Foreskin melanocyte (primary cell): ENCODE measurements at places on chromosomes 3 and 15.

GRCh38 chr3:65439641-65440284, 599.0 kb downstream of the MAGI1 start:
- DNase-seq, result peak; percentile 31

DNA sequence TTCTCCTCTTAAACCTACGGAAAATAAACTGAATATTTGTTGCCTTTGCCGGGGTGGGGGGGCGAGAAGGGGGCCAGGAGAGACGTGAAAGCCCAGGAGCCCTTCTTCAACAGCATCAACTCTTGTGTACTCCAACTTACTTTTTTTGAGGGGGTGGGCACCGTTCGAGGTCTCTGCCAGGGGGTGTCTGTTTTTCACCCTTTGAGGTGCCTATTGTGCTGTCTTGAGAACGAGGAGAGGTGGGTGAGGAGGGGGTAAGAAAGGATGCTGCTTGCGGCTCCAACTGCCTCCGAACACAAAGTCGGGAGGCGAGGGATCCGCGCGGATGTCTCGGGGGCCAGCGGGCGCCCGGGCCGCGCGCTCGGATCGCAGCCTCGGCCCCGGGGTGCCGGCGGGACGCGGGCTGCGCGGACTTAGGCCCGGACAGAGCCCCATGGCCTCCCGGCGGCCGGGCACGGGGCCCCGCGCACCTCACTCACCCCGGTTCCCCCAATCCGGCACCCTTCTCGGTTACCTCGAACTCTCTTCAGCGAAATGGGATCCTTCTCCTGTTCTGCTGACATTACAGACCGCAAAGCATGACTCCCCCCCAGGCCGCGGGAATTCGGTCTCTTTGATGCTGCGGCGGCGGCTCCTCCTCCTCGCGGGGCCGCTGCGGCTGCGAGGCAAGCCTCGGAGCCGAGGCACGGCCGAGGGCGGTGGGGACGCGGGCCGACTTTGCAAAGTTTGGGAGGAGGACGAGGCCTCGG, 650 bp downstream of the PYGO1 start:
- peak; percentile 33 for DNase-seq

DNA sequence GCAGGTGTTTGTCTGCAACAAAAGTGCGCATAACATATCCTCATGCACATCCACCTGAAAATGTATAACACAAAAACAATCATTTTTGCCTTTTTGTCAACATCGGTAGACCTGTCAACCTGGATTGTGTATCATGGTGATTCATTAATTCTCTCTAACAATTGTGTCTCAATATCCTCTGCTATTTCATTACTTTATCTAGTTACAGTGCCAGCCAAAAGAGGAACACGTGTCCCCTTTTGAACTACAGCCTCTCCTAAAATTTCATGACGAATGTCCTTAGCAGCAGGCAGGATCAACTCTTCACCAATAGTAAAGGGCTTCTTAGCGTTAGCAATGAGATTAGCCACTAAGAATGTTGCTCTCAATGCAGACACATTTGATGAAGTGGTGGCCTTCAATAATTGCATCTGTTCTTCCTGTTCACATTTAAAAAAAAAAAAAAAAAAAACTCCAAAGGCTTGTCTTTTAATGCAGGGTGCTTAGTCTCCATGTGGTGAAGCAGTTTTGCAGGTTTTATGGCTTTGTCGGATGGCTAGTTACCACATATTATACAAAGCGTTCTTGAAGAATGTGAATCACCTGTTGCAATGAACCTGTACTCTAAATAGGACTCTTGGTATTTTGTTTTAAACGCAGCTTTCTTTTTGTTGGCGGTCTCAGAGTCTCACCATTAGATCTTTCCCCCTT, 45.7 kb upstream of the MCTP2 start:
- no peak for DNase-seq

GRCh38 chr3:39185326-39185958, 7.0 kb downstream of the XIRP1 start:
- no peak for DNase-seq

DNA sequence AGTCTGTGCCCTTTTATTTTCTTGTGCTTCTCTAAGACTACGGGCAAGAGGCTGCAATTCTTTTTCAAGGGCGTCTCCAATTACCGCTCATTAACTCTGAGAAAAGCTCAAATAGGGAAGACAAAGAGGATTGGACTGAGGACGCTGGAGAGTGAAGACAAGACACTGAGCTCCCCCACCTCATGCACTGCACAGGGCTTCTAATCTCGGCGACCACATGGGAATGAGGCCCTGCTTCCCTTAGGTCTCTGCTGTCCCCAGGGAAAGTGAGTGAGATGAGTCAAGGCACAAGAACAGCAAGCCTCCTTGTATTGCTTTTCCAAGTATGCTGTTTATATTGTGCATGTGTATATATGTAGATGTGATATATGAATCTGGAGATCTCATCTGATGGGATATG, 392.2 kb upstream of the CFAP20DC start:
- no peak for DNase-seq

DNA sequence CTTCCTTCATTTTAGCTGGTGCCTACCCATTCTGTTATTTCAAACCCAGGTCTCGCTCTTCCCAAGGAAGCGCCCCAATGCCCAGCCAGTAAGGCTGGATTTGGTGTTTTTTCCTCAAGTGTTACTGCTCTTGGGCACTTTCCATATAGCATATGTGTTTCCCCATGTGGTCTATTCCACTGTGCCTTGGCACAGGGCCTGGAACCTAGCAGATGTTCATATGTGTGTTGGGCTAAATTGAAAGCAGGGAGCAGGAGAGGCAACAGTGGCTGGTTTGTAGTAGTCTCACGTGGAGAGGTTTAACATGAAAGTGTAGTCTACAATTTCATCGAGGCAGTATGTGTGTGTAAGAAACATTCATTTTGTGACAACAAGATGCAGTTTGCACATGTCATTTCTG, 48.2 kb upstream of the TEX264 start:
- DNase-seq, result no peak

DNA sequence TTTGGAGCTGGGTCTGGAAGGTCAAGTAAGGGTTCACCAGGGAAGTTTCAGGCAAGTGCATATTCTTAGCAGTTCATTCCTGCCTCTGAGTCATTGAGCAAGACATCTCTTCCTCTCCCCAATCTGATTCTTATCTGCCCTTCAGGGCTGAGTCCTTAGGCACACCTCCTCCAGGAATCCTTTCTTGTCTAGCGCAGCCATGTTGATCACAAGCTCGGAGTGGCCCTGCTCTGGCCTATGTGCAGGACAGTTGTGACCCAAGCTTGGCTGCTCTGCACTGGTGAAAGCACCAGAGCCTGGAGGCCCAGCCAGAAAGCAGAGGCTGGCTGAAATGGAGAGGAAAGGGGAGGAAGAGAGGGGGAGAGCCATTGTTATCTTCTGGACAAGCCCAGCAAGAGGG, 30.9 kb upstream of the MRPS22 start:
- no peak for DNase-seq

- peak; percentile 84 for DNase-seq
These were observed 127.6 kb upstream of the UBE2E2 start for GRCh38 chr3:23075496-23075895.

GRCh38 chr3:127846576-127846975, 24.3 kb upstream of the MGLL start:
- peak; percentile 27 for DNase-seq

GRCh38 chr3:150128126-150128525, 157.4 kb upstream of the PFN2 start:
- peak; percentile 98 for DNase-seq

GRCh38 chr15:25875566-25875965, 12.4 kb upstream of the ATP10A start:
- DNase-seq, result no peak

GRCh38 chr3:12316253-12316652, 27.4 kb downstream of the PPARG start:
- DNase-seq, result no peak

GRCh38 chr3:46929324-46929723, 47.2 kb downstream of the CCDC12 start:
- no peak for DNase-seq

DNA sequence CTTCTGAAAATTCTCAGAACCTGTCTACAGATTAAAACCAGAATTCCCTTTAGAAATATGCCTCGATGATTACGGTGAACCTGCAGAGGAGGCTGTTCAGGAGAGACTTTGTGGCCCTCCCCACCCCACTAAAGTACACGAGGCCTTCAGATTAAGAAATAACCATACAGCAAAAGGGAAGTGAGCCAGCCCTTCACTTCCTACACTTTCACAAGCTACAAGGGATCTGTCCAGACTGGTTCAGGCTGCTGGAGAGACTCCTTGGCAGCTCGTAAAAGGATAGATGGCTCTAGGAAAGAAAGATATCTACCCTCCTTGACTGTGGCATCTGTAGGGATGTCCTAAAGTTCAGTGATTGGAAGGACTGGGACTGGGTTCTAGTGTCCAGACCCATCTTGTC, 102.6 kb downstream of the ALDH1A2 start:
- DNase-seq, result no peak

- no peak for DNase-seq
These were observed 290.7 kb downstream of the RYR3 start for GRCh38 chr15:33601461-33601860.

DNA sequence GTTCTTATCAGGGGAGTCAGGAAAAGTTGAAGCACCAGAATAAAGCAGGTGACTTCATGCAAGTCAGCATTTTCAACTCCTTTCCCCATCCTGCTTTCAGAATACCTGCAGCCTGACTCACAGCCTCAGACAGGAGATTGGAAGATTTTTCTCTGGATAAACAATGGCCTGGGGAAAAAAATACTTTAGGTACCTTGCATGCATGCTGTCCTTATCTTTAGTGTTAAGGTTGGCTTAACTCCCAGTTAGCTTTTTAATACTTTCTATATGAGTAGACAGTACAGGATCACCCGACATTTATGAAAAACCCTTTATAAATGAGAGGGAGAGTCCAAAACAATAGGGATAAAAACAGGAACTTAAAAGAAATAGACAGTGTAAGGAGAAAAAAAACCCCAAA, 53.6 kb downstream of the PAK2 start:
- no peak for DNase-seq

DNA sequence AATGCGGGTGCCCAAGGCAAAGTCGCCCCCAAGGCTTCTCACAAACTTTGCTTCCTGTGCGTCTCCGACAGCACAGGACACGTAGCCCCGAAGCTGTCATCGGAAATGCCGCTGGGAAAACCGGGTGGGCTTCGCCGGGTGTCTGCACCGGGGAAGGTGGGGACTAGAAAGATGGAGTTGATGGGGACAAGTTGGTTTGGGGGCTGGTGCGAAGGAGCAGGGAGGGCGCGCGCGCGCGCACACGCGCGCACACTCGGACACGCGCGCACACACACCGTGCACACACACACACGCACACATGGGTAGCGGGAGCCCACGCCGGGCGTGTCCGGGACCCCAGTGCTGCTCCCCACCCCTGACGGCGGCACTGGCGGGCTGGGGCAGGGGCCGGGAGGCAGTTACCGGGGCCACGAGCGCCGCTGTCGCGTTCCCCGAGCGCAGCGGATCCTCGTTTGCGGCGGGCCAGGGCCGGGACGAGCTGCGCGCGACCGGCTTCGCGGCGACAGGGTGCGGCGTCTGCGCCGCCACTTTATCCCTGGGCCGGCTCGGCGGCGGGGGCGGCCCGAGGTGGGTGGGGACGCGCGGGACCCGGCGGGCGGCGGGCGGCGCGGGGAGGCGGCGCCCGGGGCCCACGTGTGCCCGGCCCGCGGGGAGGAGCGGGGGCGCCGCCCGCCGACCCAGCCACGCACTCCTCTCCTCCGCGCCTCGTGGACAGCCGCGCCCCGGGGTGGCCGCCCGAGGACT, 539 bp upstream of the MGLL start:
- DNase-seq, result no peak

GRCh38 chr3:194330160-194330559, 21.0 kb downstream of the CPN2 start:
- no peak for DNase-seq

- no peak for DNase-seq
These were observed 24.4 kb upstream of the RTP1 start for GRCh38 chr3:187172929-187173328.

GRCh38 chr3:154430014-154430413, at the start of gene GPR149:
Gene GPR149, minus strand, starts transcription at chr3:154430190. Its CDS starts 575 bp downstream, at chr3:154429615.
- no peak for DNase-seq

- DNase-seq, result no peak
These were observed 73.2 kb downstream of the PRICKLE2 start for GRCh38 chr3:64152086-64152485.

DNA sequence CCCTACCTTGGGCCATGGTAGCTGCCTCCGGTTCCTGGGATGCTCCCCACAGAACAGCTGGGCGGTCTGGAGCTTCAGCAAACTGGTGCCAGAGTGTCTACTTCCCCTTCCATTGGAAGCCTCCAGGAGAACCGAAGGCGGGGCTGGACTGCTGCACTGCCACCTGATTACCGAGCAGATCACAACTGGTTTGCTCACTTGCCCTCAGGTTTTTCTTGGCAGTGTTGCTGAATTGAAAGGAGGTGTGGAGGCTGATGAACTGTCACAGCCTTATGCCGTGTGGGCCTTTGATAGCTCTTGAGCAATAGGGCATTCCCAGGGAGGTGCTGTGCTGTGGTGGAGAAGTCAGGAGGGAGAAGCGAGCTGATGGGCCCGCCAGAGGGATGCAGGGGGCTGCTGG, at the start of gene TGM5:
Gene TGM5 (minus strand): TSS at position 95 of the 400 bp plus-strand sequence. CDS start 79 bp downstream, at position 16.
- no peak for DNase-seq

- no peak for DNase-seq
These were observed 108.9 kb upstream of the ETV5 start for GRCh38 chr3:186217820-186218164.

GRCh38 chr3:63240381-63240902, 37.7 kb upstream of the SYNPR start:
- no peak for DNase-seq

DNA sequence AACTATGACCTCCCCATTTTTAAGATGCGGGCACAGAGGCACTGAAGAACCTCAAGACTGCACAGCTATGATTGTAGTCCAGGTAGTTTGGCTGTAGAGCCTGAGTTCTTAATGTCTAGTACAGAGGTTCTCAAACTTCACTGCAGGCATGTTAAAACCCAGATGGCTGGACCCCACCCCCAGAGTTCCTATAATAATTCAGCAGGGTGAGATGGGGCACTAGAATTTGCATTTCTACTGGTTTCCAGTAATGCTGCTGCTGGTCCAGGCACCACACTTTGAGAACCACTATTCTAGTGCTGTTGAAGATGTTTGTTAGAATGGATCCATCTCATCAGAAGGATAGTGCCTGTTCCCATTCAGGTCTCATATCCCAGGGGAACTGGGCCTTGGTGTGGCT, 274.9 kb downstream of the ABHD5 start:
- DNase-seq, result no peak

DNA sequence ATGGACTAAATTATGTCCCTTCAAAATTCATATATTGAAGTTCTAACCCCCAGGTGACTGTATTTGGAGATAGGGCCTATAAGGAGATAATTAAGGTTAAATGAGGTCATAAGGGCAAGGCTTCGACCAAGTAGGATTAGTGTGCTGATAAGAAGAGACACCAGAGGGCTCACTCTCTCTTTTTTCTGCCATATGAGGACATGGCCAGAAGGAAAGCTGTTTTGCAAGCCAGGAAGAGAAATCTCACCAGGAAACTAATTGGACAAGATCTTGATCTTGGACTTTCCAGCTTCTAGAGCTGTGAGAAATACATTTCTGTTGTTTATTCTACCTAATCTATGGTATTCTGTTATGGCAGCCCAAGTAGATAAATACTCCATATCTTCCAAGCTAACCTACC, 503.6 kb upstream of the NAALADL2 start:
- peak; percentile 59 for DNase-seq
